NB4 (cell line): ENCODE measurements at places on chromosomes 12 and 14.

GRCh38 chr12:47881826-47882427, 22.9 kb downstream of the VDR start:
- DNase-seq, result peak; percentile 34

DNA sequence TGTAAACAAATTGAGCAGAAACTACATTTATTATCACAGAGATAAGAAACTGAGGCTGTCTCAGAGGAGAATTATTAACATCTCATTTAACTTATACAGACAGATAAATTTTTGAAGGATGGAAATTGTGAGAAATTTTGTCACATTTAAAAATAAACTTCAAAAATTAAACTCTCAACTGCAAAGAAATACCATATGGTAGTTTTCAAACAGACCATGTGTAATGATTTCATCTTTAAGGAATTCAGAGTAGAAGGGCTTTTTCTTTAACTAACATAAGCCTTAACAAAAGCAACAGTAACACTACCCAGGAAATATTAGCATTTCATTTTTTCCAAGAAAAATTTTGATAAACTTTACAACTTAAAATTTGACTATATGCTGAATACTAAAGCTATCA, 26.6 kb downstream of the NUP37 start:
- DNase-seq, result no peak

DNA sequence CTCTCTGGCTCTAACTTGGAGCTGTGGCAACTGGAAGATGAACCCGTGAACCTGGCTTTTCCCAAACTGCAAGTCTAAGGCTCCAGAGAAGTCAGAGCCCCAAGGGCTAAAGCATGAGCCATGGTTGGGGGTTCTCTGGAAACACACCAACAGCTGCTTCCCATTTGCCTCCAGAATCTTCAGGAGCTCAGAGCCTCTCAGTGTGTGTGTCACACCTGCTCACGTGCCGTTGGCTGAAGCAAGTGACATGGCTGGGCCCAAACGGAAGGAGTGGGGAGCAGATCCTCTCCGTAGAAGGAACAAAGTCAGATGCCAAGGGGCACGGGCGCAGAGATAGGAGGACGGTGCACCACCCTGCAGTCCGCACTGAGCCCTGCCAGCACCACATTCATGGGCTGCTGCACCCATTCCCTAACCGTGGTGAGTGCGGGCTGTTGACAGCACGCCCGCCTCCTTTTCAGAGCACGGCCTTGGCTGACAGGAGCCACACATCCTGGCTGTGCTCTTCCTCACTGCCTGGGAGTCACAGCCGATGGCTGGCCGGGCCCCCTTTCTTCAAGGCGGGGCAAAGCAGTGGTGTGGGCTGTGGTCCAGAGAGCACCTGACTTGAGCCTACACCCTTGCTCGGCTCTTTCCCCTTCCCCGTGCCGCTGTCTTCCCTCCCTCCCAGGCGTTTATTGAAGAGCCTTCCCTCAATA, 16.6 kb upstream of the TRAF3 start:
- no peak for DNase-seq

DNA sequence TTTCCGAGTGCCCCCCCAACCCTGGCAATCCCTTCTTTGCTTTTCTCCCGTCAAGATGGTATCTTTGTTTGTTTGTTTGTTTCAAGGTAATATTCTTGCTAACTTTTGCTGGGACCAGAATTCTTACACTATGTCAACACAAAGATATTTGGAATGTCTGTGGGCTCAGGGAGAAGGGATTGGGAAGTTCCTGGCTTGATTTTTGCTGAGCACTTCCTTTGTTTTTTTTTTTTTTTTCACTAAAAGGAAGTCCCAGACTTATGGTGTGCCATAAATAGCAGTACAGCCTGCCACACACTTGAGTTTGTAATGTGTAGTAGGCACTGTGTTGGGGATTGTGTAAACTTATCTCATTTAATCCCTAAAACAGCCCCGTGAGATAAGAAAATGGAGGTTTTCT, 11.2 kb upstream of the RNU6-7 start:
- no peak for DNase-seq

- no peak for DNase-seq
These were observed 2.3 kb downstream of the TMEM63C start for GRCh38 chr14:77183896-77184295.

- DNase-seq, result no peak
These were observed 2.3 kb downstream of the TMEM116 start for GRCh38 chr12:112010415-112011344.

GRCh38 chr12:54196396-54196795, 7.6 kb upstream of the SMUG1 start:
- peak; percentile 74 for DNase-seq

DNA sequence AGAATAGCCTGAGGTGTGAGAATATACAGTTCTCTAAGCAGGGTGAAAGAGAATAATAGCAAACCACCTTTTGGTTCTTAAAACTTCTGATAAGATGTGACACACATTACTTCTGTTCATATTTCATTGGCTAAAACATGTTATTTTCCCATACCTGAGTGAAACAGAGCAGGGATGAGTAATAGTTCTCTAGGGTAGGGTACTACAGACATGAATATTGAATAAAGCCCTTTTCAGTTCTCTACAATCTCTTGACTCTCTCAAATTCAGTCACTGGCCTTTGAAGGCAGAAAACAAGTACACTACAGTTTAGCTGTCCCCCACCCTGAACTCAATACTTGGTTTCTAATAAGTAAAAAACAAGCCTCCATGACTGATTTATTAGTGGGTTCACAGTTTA, 454.1 kb upstream of the MDGA2 start:
- no peak for DNase-seq

DNA sequence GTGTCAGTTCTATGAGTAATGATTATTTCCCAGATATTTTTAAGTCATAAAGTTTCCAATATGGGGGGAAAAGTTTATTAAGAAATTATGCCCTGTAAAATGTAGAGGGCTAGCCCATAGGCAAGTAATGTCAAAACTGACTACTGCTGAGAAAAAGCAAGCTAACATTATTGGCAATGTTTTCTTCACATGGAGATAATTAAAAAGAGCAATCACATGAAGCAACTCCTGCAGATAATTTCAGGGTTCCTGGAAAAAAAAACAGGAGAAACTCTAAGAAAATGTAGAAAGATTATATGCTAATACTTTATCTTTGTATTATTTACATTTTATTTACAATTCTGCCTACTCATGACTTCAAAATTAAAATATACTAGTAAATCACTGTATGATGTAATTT, 39.8 kb downstream of the PPP1R12A start:
- no peak for DNase-seq

GRCh38 chr12:51434305-51434704, 9.7 kb downstream of the SLC4A8 start:
- DNase-seq, result no peak

- no peak for DNase-seq
These were observed 221.8 kb upstream of the RTL1 start for GRCh38 chr14:101125313-101125712.

DNA sequence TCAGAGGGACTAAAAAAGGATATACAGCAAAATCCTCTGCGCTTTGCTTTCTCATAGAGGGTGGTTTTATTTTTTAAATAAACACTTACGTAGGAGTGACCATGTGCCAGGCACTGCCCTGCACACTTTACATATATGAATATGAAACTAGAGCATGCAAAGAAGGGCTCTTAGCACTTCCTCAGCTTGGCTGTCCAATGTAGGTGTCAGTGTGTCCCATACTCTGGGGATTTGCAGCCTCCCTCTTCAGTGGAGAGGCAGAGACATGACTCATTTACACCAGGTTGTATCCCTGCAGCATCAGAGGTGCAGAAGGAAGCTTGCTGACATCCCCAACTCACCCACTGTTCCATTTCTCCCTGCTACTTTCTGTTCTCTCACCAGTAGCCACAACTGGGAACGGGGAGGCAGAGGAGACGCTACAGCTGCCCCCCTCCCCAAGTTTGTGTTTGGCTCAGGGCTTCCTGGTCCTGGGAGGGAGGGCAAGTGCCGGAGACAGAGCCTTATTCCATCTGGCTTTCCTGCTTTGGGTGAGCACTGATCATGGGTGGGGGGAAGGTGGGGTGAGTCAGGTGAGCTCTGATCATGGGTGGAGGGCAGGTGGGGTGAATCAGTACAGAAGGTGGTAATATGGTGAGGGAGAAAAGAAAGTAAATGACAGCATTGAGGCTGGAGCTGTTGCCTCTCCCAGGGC, 4.9 kb upstream of the KRT5 start:
- no peak for DNase-seq

- DNase-seq, result no peak
These were observed 2.3 kb upstream of the GARIN2 start for GRCh38 chr14:67186789-67187584.

DNA sequence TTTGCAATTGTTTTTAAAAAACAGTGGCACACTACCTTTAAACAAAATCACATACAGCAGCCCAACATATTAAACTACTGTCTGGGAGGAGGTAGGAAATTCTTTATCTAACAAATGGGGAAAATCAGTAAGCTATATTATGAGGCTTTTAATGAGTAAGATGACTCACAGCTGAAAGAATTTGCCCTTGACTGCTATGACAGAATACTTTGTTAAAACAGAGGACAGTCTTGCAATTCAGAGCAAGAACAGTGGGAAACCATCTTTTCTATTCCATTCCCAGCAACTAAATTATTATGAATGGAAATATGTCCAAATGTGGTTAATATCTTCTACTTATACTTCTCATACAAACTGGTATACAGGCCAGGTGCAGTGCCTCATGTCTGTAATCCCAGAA, 49.2 kb upstream of the SGPP1 start:
- no peak for DNase-seq

DNA sequence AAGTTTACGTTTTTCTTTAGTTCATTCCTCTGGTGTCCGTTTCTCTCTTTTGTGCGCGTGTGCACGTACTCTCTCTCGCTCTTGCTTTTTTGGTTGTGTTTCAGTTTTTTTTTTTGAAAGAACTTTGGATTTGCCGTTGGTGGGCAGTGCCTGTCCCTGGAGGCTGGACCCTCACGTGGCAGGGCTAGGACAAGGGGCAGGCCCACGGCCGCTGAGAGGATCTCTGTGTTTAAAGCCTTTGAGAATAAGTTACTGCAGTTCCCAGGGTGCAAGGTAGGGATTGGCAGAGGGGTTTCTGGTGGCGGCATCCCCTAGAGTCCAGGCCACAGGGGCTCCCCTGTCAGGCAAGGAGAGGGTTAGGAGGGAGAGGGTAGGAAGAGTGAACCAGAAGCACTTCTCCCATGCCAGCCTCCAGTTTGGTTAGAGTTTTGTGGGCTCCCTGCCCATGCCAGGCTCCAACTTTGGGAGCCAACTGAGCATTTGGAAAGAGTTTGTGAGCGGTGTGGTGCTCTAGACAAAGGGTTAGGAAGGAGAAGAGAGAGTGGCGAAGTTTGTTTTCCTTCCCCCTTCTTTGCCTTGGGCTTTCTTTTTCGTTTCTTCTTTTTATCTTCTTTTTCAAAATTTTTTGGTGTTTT, 30.5 kb downstream of the ZFHX2 start:
- DNase-seq, result no peak

DNA sequence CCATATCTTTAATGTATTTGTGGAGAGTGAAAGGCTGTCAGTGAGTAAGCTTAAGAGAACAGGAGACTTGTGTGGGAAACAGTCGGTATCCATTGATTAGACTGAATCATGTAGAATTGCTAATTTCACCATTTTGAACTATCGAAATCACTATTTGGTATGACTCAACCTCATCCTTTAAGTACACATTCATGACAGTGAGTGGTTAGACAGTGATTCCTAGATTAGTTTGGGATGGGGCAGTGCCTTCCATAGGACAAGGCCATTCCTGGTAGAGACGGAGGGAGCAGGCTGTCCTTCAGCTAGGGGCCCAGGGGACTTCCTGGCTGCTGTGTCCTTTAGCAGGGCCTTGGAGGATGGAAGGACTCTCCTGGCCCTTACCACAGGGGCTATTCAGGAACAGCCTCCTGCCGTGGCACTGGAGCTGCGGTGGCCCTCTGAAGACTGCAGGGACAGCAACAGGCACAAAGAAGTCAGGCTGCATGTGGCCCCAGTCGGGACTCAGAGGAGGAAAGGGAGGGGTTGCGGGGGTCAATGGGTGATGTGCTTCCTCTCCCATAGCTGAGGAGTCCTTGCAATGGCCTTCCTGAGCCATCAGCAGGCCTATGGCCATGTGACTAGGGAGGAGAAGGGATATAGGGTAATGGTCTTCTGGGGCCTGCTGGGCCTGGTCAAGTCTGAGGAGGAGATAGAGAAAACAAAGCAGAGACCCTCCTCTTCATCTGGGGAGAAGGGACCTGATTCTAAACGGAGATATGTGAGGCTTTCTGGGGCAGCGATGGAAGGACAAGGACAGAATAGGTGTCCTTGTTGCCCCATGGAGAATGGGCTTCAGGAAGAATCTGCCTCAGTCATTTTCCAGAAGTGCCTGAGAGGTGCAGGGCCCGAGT, 11.2 kb downstream of the SERPINA1 start:
- DNase-seq, result no peak

DNA sequence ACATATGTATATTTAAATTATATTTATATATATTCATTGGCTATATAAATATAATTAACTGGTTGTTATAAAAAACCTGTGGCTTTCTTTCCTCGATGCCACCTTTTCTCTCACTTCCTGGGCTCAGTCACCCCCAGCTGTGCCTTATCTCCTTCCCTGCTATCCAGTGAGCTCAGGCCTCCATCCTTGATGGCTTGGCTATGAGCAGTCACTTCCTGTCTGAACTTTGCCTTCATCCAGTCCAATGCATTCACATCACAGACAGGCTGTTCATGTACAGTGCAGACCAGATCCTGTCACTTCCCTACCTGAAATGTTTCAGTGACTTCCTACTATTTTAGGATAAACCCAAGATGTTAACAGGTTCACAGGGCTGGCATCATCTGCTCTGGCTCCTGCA, 115.3 kb upstream of the PRB2 start:
- no peak for DNase-seq

GRCh38 chr14:66623838-66624237, 115.9 kb downstream of the GPHN start:
- no peak for DNase-seq

- DNase-seq, result no peak
These were observed 24.7 kb downstream of the CCDC85C start for GRCh38 chr14:99579120-99579836.

DNA sequence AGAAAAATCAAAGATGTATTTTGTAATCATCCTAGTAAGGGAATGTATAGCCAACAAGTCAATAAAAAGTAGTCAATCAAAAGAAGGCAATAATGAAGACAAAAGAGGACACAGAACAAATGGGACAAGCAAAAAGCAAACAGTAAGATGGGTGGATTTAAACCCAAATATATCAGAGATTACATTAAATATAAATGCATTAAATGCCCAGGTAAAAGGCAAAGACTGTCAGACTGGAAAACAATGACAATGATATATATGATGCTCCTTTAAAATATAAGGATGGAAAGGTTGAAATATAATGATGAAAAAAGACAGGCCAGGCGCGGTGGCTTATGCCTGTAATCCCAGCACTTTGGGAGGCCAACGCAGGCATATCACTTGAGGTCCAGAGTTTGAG, 35.7 kb downstream of the NEMF start:
- DNase-seq, result no peak

DNA sequence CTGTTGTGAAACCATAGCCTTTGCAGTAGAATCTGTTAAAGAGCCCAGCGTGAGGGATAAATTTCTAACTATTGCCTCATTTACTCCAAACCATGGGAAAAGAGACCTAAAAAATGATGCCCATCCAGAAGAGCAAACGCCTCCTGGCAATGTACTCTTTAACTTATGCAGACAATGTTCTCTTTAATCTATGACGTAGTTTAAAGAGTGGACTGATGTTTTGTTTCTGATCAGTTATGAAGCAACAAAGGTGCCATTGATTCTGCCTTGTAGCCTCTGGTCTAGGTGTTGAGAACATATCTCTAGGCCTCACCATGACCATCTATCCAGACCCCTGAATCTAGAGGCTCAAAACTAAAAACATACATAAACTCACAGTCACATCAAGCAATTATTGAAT, 13.4 kb downstream of the SSTR1 start:
- no peak for DNase-seq

- no peak for DNase-seq
These were observed 49.2 kb downstream of the SLC35F4 start for GRCh38 chr14:57816568-57817284.

- DNase-seq, result peak; percentile 44
These were observed 12.2 kb upstream of the ITPR2 start for GRCh38 chr12:26845057-26845666.
